ENCODE measurements at places on chromosomes 11 and 22. TPM values are rescaled to one million over a fixed set of nuclear protein-coding genes. Genes with fewer than 3 reads are reported as not detected.

Gene GAL3ST1
- total RNA-seq: 2.5 TPM

Gene TMEM86A
- total RNA-seq: 6.3 TPM

Gene BTG4
- total RNA-seq: not detected

Gene UPK3A
- total RNA-seq: not detected

Gene E2F8
- 0.38 TPM for total RNA-seq

- no peak overlapping the region for H3K27ac ChIP-seq
- no peak for DNase-seq
- H3K4me3 ChIP-seq: no peak overlapping the region
- H3K4me1 ChIP-seq: no peaks in the 10 kb centered on the region
Measured at GRCh38 chr11:85318573-85318972, 308.6 kb downstream of the DLG2 start.

GRCh38 chr11:64989416-64989815 lies 7.4 kb downstream of the BATF2 start:
- H3K4me1 ChIP-seq: peaks cover 13% of the 10 kb centered on the region
- H3K27me3 ChIP-seq: no peaks in the 10 kb centered on the region
- peak overlapping the region; percentile 68 for H3K27ac ChIP-seq
- no peak for DNase-seq
- H3K36me3 ChIP-seq: no peaks in the 10 kb centered on the region
- H3K4me3 ChIP-seq: peak overlapping the region; percentile 26

DNA sequence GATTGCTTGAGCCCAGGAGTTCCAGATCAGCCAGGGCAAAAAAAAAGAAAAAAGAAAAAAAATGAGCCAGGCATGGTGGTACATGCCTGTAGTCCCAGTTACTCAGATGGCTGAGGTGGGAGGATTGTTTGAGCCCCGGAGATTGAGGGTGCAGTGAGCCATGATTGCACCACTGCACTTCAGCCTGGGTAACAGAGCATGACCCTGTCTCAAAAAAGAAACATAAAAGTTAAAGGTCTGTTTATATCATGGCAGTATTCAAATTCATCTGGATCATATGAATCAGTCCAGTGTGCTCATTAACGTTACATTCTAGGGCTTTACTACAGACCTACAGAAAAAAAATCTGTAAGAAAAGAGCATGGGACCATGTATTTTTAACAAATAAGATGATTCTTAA lies 13.9 kb downstream of the HSD17B12 start:
- H3K27ac ChIP-seq: no peak overlapping the region
- H3K36me3 ChIP-seq: no peaks in the 10 kb centered on the region
- DNase-seq: no peak
- H3K27me3 ChIP-seq: no peaks in the 10 kb centered on the region

Gene TRIM51
- total RNA-seq: not detected

- no peak for DNase-seq
- H3K36me3 ChIP-seq: no peaks in the 10 kb centered on the region
- H3K27ac ChIP-seq: no peak overlapping the region
- no peaks in the 10 kb centered on the region for H3K27me3 ChIP-seq
- no peak overlapping the region for H3K4me3 ChIP-seq
- peaks cover 5% of the 10 kb centered on the region for H3K4me1 ChIP-seq
Measured at GRCh38 chr11:111776398-111777093, 10.4 kb upstream of the PPP2R1B start.

DNA sequence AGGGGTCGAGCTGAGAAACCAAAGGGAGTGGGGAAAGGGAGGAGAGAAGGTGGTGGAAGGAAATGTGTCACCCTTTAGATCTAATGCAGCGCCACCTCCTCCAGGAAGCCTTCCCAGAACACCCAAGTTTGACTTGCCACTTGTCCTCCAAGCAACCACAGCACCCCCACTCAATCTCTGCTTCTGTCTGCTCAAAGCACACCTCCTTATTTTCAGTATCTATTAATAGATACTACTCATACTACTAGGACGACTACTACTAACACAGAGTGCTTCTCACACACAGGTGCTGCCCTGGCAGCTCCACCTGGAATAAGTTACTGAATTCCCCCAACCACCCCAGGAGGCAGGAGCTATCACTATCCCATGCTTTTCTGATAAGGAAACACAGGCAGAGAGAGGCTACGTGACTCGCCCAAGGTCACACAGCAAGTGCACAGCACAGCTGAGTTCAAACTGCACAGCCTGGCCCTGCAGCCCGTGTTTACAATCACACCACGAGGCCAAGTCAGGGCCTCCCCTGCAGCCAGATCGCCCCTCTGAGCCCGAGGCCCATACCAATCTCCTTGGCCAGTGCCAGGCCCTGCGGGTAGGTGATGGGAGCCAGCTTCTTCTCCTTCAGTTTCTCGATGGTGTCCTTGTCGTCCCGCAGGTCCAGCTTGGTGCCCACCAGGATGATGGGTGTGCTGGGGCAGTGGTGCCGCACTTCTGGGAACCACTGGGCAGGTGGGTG lies 13.2 kb downstream of the RAC2 start:
- peaks cover under 1% of the 10 kb centered on the region for H3K36me3 ChIP-seq
- DNase-seq: peak; percentile 60
- H3K27ac ChIP-seq: no peak overlapping the region
- H3K4me3 ChIP-seq: no peak overlapping the region

GRCh38 chr22:43127166-43127908 lies 15.9 kb downstream of the MCAT start:
- H3K27me3 ChIP-seq: no peaks in the 10 kb centered on the region
- H3K27ac ChIP-seq: no peak overlapping the region
- no peak overlapping the region for H3K4me3 ChIP-seq
- H3K4me1 ChIP-seq: peaks cover 9% of the 10 kb centered on the region
- no peak for DNase-seq

- H3K4me1 ChIP-seq: peaks cover 45% of the 10 kb centered on the region
- DNase-seq: no peak
- H3K27ac ChIP-seq: peak overlapping the region; percentile 55
- no peaks in the 10 kb centered on the region for H3K27me3 ChIP-seq
- no peak overlapping the region for H3K4me3 ChIP-seq
Measured at GRCh38 chr11:66081505-66081904, 11.4 kb downstream of the PACS1 start.

- DNase-seq: no peak
- no peaks in the 10 kb centered on the region for H3K36me3 ChIP-seq
- no peaks in the 10 kb centered on the region for H3K27me3 ChIP-seq
- H3K4me1 ChIP-seq: no peaks in the 10 kb centered on the region
Measured at GRCh38 chr11:105670811-105671210, 60.9 kb downstream of the GRIA4 start.

GRCh38 chr11:26851291-26851690 lies 129.4 kb upstream of the SLC5A12 start:
- no peak overlapping the region for H3K4me3 ChIP-seq
- no peak overlapping the region for H3K27ac ChIP-seq
- no peaks in the 10 kb centered on the region for H3K36me3 ChIP-seq
- H3K4me1 ChIP-seq: no peaks in the 10 kb centered on the region
- H3K27me3 ChIP-seq: no peaks in the 10 kb centered on the region

- H3K36me3 ChIP-seq: no peaks in the 10 kb centered on the region
- no peak for DNase-seq
- H3K4me3 ChIP-seq: no peak overlapping the region
- H3K27ac ChIP-seq: no peak overlapping the region
Measured at GRCh38 chr11:130150790-130151189, 8.8 kb upstream of the ST14 start.

GRCh38 chr11:1174441-1175370 lies 17.0 kb downstream of the MUC5AC start:
- no peaks in the 10 kb centered on the region for H3K27me3 ChIP-seq
- no peaks in the 10 kb centered on the region for H3K4me1 ChIP-seq
- no peak for DNase-seq
- H3K4me3 ChIP-seq: no peak overlapping the region
- no peak overlapping the region for H3K27ac ChIP-seq

- no peak overlapping the region for H3K4me3 ChIP-seq
- no peaks in the 10 kb centered on the region for H3K4me1 ChIP-seq
- no peak overlapping the region for H3K27ac ChIP-seq
- no peaks in the 10 kb centered on the region for H3K36me3 ChIP-seq
- no peak for DNase-seq
Measured at GRCh38 chr11:15309296-15309695, 194.6 kb downstream of the INSC start.

Gene CHRM1
- 4.7 TPM for total RNA-seq

GRCh38 chr22:39135092-39135896 lies 17.2 kb downstream of the CBX7 start:
- no peak overlapping the region for H3K27ac ChIP-seq
- no peak overlapping the region for H3K4me3 ChIP-seq
- no peaks in the 10 kb centered on the region for H3K27me3 ChIP-seq
- DNase-seq: no peak
- H3K36me3 ChIP-seq: peaks cover 25% of the 10 kb centered on the region

Gene AHNAK
- 819 TPM for total RNA-seq

Gene SCN4B
- total RNA-seq: 7.2 TPM

Gene TBC1D10A
- total RNA-seq: 29.6 TPM

DNA sequence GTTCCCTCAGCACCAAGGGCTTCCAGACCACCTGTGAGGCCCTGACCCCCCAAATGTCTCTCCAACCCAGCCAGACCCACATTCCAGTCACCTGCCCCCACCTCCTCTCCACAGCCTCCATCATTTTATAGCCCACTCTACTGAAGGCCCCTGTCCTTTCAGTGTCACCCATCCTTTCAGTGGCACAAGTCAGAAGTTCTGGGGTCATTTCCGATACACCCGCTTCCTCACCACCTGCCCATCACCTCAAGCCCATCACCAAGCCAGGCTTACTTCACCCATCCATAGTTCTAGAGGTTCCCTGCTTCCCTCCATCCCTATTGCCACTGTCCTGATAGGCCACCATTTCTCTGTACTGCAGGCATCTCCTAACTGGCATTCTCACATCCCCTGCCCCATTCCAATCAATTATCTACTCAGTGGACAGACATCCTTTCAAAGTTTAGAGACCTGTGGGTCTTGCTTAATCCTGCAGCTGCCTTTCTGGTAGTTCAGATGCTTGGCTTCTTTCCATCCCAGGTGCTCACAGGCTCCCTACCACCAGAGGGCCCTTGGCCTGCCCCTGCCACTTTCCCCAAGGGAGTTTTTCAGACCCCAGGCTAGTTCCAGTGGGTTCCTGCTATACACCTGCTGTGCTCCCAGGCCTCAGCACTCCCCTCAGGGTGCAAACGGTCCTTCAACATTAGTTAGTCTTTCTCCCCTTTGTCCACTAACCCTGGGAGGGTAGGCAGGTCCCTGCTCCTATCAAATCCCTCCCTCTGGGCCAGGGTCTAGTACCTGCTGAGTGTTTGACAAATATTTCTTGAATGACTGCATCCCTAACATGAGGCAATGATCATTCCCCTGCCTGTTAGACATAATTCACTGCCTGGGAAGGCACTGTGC lies 7.6 kb downstream of the KCNQ1OT1 start:
- H3K4me3 ChIP-seq: no peak overlapping the region
- H3K4me1 ChIP-seq: peaks cover 34% of the 10 kb centered on the region
- H3K27ac ChIP-seq: peak overlapping the region; percentile 30
- no peaks in the 10 kb centered on the region for H3K27me3 ChIP-seq
- peak; percentile 63 for DNase-seq

Gene MS4A6E
- total RNA-seq: not detected

Gene CATSPERZ
- not detected for total RNA-seq

- no peaks in the 10 kb centered on the region for H3K27me3 ChIP-seq
- DNase-seq: no peak
Measured at GRCh38 chr11:129945373-129945772, 50.0 kb upstream of the NFRKB start.

Gene C11orf52
- total RNA-seq: 9.8 TPM

DNA sequence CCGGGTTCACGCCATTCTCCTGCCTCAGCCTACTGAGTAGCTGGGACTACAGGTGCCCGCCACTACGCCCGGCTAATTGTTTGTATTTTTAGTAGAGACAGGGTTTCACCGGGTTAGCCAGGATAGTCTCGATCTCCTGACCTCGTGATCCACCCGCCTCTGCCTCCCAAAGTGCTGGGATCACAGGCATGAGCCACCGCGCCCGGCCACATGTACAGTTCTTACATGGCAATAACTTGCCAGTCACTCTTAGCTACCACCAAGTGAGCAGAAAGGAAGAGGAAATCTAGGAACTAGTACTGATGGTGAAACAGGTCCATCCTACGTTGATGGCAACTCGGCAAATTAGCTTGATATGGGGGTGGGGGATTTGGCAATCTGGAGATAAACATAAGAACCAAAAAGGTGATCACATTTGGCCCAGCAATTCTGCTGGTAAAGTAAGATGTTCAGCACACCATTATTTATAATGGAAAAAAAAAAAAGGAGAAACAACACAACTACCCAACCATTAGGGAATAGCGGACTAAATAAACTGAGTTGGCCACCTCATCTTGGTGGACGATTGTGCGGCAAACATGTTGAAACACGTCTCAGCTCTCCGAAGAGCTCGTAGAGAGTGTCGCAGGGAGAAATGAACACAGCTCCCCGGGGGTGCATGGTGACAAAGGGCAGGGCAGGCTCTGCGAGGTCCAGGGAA lies 5.3 kb downstream of the NLRP6 start:
- DNase-seq: no peak
- no peak overlapping the region for H3K4me3 ChIP-seq
- peaks cover 34% of the 10 kb centered on the region for H3K4me1 ChIP-seq
- H3K27ac ChIP-seq: no peak overlapping the region
- peaks cover 74% of the 10 kb centered on the region for H3K27me3 ChIP-seq

DNA sequence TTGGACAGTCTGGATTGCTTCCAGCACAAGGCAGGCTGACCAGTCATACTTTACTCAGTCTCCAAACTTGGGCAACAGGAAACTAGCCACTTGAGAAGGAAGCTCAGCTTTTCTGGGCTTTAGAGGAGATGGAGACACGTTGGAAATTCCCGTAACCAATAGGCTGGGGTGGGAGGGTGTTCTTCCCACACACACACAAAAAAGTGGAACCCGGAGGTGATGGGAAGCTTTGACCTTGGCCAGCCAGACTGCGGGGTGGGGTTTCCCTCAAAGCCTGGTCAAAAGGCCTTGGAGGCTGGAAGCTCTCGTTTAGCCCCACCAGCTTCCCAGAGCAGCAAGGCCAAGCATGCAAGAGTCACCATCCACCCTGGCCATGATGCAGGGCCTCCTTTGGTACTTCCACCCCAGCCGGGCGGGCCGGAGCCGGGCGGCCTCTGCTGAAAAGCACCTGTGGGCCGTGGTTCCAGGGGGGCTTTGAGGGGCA lies 126.2 kb downstream of the BCR start:
- H3K36me3 ChIP-seq: peaks cover 13% of the 10 kb centered on the region
- H3K27ac ChIP-seq: peak overlapping the region; percentile 90
- no peak overlapping the region for H3K4me3 ChIP-seq
- H3K4me1 ChIP-seq: peaks cover 16% of the 10 kb centered on the region

Gene TYR
- not detected for total RNA-seq

GRCh38 chr22:35987487-35987886 lies 41.1 kb downstream of the RBFOX2 start:
- no peak for DNase-seq
- no peaks in the 10 kb centered on the region for H3K36me3 ChIP-seq
- H3K27me3 ChIP-seq: no peaks in the 10 kb centered on the region
- no peak overlapping the region for H3K4me3 ChIP-seq
- H3K4me1 ChIP-seq: peaks cover 10% of the 10 kb centered on the region

Gene TP53AIP1
- not detected for total RNA-seq

Measured in upper lobe of right lung (tissue), 1 donor.